Neural progenitor cell (in vitro differentiated cells): ENCODE measurements at places on chromosomes 13 and 19.

GRCh38 chr19:40055049-40055448, 982 bp downstream of the ZNF780B start:
- no peak for DNase-seq

GRCh38 chr13:30376426-30377311, 45.6 kb upstream of the UBE2L5 start:
- no peak for DNase-seq

- no peak for DNase-seq
These were observed 70.9 kb upstream of the MYO16 start for GRCh38 chr13:108558489-108558888.

- DNase-seq, result no peak
These were observed 170.0 kb downstream of the NUFIP1 start for GRCh38 chr13:44819245-44819644.

GRCh38 chr19:279231-279630, 12.0 kb downstream of the PLPP2 start:
- DNase-seq, result no peak

DNA sequence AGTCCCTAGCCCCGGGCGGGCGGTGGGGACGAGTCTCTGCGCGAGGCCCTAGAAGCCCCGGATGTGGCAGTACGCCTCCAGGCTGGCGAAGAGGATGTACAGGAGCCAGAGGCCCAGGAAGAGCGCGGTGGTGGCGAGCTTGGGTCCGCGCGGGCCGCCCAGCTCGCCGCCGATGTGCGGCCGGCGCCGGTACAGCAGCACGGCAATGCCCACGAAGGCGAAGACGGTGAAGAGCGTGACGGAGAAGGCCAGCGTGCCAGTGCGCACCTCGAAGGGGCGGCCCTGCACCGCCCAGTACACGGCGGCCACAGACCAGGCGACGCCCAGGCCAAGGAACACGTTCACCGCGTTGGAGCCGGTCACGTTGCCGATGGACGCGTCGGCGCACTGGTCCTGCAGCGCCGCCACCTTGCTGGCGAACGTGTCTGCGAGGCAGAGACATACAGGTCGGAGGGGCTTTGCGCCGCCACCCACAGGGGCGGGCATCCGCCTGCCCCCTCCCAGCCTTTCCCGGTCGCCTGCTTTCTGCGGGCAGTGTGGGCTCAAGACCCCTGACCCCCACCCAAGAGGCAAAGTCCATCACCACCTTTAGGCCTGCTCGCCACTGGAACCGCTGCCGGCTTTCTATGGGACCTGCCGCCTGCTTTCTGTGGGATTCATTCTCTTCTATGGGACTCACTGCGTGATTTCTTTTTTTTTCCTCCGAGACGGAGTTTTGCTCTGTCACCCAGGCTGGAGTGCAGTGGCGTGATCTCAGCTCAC, 10.9 kb upstream of the MEIS3 start:
- peak; percentile 80 for DNase-seq

GRCh38 chr19:19297759-19298158, 22.6 kb downstream of the SUGP1 start:
- DNase-seq, result no peak

DNA sequence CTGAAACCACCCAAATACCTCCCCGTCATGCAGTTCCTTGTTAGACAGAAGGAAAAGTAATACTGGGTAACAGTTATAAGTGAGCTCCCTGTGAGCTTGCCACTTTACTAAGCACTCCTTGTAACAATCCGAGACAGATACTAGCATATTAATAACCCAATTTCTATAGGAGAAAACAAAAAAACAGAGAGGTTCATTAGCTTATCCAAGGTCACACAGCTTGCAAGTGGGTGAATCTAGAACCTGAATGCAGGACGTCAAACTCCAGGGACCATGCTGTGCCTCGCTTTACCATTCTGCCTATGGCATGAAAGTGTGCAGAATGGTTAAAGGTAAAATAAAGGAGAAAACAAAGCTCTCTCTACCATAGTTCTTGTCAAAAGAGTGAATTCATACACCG, 15.4 kb downstream of the SIGLEC5 start:
- no peak for DNase-seq

- peak; percentile 94 for DNase-seq
These were observed at the start of gene SLC44A2 for GRCh38 chr19:10625003-10625761. TSS of gene SLC44A2 (plus strand) at chr19:10625553. CDS start at chr19:10625634, 81 bp downstream.

DNA sequence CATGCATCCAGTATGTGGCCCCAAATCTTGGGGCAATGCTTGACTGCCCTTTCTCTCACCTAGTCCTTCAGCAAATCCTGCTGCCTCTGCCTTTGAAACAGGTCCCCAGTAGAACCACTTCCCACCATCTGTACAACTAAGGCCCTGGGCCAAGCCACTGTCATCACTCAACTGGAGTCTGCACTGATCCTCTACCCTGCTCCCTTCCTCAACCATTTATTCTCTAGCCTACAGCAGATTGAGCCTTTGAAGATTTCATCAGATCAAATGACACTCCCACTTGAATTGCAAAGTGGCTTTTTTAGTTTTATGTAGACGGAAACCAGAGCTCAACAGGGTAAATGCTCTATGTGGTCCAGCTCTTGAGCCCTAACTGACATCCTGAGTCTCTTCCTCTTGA, 43.5 kb downstream of the ATP8A2 start:
- no peak for DNase-seq

DNA sequence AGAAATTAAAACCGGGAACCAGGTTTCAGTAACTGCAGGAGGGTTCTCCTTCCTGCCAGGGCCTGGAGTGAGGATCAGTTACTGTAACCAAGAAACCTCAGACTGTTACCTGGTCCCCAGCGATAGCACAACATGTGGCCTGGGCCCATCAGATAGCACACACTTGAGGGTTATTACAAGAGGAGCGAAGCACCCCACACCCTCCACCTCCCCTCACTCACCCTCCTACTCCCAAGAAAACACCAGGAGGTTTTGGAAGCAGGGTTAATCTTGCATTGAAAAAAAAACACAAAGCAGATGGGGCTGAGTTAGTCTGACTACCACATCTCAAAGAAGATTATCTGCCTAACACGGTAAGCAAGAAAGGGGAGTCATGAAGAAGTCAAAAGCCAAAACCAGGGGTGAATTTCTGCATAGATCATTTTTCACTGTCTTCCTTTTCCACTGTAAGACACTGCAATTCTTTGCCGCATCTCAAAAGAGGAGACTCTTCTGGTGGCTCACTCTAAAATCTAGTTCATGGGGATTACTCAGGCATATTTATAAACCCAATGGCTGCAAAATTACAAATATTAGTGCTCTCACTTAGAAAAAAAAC, 75.9 kb upstream of the DOCK9 start:
- DNase-seq, result peak; percentile 23

GRCh38 chr13:100356889-100357288, 231.7 kb downstream of the GGACT start:
- DNase-seq, result no peak

- DNase-seq, result no peak
These were observed 7.2 kb downstream of the ZBTB7A start for GRCh38 chr19:4059453-4059871.

- DNase-seq, result no peak
These were observed 92.3 kb downstream of the TUBA3C start for GRCh38 chr13:19089315-19089714.

GRCh38 chr13:61156753-61157152, 258.9 kb downstream of the PCDH20 start:
- no peak for DNase-seq

GRCh38 chr19:31255174-31255799, 93.9 kb downstream of the TSHZ3 start:
- no peak for DNase-seq

DNA sequence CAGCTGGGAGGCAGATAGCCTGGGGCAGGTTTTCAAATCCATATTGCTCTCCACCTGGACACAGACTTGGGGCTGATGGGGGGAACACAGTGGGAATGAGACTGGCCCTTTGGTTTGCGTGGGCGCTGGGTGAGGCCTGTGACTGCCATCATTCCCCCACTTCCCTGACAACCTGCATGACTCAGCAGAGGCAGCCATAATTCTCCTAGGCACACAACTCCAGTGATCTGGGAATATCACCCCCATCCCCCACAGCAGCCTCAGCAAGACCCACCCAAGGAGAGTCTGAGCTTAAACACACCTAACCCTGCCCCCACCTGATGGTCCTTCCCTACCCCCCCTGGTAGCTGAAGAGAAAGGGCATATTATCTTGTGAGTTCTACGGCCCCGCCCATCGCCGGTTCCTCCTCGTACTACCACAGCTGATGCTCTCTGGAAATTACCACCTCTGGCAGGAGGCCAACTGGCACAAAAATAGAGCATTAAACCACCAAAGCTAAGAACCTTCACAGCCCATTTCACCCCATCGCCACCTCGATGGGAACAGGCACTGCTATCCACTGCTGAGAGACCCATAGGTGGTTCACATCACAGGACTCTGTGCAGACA, 71.0 kb downstream of the RNF17 start:
- no peak for DNase-seq

DNA sequence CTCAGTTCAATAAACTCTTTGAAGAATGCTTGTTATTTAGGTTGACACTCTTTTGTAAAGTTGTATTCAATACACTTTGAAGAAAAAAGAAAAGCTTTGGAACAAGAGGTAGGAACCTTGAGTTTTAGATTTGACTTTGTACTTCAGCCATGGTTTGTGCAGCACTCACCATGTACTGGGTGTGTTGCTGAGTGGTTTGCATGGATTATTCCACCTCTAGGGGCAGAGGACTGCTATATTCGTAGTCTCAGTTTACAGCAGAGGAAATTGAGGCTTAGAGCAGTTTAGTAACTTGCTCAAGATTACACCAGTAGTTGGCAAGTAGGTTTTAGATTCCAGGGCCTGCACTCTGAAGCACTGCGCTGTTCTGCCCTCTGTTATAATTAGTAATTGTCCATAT, 68.8 kb downstream of the DNAJC3 start:
- no peak for DNase-seq

- DNase-seq, result no peak
These were observed 24.5 kb downstream of the ATP4B start for GRCh38 chr13:113633485-113633873.

- no peak for DNase-seq
These were observed 43.9 kb downstream of the RAB20 start for GRCh38 chr13:110517505-110518225.

DNA sequence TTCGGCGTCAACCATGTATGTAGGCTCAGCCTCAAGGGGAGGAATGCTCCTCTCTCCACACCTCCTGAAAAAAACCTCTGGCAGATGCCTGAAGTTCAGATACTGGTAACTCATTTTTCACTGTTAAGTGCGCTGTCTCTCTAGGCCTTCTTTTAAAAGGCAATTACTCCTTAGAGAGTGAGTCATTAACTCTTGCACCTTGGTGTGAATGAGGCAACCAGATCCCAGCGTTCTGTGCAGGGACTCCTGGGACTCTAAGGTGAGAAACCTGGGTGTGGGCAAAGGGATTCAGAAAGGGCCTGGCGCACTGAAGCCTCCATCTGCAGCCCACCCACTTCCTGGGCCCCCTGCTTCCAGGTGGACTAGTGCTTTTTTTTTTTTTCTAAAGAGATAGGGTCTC, 71.7 kb downstream of the SIAH3 start:
- DNase-seq, result no peak

GRCh38 chr19:10095622-10095947, 6.9 kb downstream of the ANGPTL6 start:
- DNase-seq, result no peak

DNA sequence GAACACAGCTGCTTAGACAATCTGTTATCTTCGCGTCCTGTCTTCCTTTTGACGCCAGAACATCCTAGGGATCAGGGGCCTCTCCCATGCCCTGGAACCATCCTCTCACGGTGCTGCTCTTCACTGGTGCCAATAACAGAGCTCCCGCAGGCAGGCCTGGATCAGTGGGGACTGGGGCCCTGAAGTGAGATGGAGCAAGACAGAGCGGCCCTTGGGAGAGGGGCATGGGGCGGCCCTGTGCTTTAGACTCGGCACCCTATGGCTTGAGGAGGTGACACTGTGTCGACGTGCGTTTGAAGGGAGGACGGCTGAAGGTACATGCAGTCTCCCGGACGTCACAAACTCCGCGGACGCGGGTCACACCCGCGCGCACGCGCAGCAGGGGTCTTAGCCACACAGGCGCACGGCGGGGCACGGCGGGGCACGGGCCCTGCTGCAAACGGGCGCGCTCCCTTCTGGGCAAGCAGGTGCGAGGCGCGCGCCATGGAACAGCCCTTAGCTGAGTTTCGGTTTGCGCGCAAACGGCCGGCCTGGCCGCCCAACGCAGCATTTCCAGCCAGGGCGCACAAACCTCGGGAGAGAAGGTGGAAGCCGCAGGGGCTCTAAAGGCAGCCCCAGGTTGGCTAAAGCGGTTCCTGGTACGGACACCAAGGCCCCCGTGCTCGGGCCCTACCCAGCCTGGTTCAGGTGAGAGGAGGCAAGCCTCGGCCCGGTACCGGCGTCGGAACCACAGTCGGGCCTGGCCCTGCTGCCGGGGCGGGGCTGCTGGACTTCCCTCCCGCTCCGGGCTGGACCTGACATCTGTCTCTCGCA, 16.5 kb upstream of the RNF17 start:
- peak; percentile 56 for DNase-seq

DNA sequence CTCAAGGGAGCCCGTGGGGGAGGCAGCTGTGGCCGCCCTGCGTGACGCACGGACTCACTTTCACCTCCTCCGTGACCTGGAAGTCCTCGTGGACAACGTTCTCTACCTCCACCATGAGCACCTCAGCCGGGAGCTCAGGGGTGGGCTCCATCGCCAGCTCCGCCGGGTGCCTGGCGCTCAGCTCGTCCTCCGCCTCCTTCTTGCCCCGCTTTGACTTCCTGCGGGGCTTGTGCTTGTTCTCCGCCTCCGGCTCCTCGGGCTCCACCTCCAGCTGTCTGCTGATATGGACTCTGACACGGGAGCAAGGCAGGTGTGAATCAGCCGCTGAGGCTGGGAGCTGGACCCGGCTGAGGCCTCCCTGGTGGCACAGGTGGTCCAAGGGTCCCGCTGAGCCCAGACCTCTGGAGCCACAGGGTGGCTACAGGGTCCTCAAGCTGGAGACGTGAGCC, 8.2 kb downstream of the LONP1 start:
- no peak for DNase-seq

- DNase-seq, result no peak
These were observed 27.7 kb downstream of the TUBA3C start for GRCh38 chr13:19153782-19154450.

DNA sequence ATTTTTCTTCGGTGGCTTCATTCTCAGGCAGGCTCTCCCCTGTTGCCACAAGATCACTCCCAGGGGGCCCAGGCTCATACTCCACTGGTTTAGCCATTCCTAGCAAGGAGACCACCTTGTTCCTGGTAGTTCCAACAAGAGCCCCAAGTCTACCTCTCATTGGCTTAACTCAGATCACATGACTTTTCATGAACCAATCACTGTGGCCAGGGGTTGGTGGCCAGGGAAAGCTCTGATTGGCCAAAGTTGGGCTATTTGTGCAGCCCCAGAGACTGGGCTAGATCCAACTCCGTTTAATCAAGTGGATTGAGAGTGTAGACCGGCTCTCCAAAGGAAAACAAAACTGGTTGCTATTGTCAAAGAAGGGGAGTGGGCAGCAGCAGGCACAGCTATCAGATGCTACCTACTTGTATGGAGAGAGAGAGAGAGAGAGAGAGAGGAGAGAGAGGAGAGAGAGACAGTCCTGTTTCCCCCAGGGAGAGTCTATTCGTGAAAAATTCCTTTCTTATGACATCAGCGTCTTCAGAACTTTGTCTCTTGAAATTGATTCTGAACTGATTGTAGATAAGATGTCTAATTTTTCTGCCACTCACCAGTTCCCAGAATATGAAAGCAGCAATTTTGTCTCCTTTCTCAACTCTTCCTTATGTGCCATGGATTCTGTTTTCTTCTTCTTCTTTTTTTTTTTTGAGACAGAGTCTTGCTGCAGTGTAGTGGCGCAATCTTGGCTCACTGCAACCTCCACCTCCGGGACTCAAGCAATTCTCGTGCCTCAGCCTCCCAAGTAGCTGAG, 5.9 kb downstream of the CEACAM19 start:
- DNase-seq, result peak; percentile 21

- DNase-seq, result no peak
These were observed 97.3 kb upstream of the MCF2L start for GRCh38 chr13:112871742-112872141.

GRCh38 chr19:48135411-48135810, 24.8 kb upstream of the PLA2G4C start:
- no peak for DNase-seq
